ENCODE measurements at places on chromosomes 1 and 21. TPM values are rescaled to one million over a fixed set of nuclear protein-coding genes. Genes with fewer than 3 reads are reported as not detected.

EXO1 gene
- total RNA-seq, result 10.0 TPM

TMPRSS3 gene
- total RNA-seq, result not detected

LRRC53 gene
- not detected for total RNA-seq

HTR1D gene
- 4.1 TPM for total RNA-seq

CATSPERE gene
- total RNA-seq, result 0.33 TPM

GSTM5 gene
- total RNA-seq, result 0.75 TPM

DNA sequence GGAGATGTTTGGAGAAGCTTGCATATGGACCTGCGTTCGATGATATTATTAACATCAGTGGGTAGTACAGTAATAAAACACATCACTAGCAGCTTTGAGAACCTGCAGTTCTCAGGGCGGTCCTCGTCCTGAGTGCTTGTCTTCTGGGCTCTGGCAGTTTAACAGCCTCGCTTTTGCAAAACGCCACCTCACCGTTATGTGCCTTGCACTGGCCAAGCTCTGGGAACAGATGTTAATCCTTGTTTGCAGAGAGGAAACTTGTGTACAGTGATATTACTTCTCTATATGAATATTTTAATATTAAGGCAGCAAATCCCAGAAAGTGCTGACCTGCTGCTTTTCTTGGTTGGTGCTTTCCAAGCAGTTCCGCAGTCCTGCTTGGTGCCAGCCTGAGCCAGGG, 167.4 kb upstream of the TMEM51 start:
- H3K27me3 ChIP-seq, result no peaks in the 10 kb centered on the region
- no peaks in the 10 kb centered on the region for H3K4me1 ChIP-seq
- no peak overlapping the region for H3K4me3 ChIP-seq
- H3K36me3 ChIP-seq, result no peaks in the 10 kb centered on the region
- H3K27ac ChIP-seq, result no peak overlapping the region

DNA sequence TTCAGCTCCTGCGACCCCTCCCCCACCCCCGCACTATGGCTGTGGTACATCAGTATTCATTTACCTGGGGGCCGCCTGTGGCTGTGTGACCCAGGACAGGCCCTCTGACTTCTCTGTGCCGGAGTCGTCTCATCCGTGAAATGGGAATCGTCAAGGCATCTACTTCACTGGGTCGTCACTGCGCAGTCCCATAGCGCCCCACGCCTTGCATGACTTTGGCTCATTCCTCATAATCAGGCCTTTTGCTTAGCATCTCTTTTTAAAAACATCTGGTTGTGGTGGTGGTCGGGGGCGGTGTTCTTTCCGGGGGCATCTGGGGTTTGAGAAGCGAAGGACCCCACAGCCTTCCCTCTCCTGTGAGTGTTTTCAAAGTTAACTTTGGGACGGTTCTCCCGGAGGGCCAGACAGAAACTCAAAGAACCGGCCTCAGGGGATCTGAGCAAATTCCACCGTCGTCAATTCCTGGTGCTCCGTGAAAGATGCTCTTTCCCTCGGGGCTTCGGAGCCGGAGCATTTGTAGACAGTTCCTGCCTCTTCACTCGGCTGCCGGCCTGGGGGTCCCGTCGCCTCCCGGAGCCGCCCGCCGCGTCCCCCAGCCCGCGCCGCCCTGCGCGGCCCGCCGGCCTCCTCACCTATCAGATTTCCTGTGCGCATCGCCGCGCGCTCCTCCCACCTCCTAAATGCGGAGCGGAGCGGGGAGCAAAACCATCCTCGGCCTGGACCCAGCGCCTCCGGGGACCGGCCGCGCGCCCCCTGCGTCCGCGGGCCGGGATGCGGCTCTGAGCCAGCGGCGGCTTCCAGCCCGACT, at the start of gene B3GALT5:
Gene B3GALT5 (plus strand): TSS at position 708 of the 808 bp plus-strand sequence. CDS start 47,620 bp downstream, outside the sequence.
- peaks cover 18% of the 10 kb centered on the region for H3K4me1 ChIP-seq
- H3K27me3 ChIP-seq, result no peaks in the 10 kb centered on the region
- peak; percentile 92 for DNase-seq
- no peak within 1 kb of the TSS for H3K27ac ChIP-seq

GRCh38 chr1:100622037-100622436, 84.1 kb downstream of the GPR88 start:
- no peaks in the 10 kb centered on the region for H3K27me3 ChIP-seq
- H3K27ac ChIP-seq, result peak overlapping the region; percentile 48
- DNase-seq, result peak; percentile 70
- no peak overlapping the region for H3K4me3 ChIP-seq

DNA sequence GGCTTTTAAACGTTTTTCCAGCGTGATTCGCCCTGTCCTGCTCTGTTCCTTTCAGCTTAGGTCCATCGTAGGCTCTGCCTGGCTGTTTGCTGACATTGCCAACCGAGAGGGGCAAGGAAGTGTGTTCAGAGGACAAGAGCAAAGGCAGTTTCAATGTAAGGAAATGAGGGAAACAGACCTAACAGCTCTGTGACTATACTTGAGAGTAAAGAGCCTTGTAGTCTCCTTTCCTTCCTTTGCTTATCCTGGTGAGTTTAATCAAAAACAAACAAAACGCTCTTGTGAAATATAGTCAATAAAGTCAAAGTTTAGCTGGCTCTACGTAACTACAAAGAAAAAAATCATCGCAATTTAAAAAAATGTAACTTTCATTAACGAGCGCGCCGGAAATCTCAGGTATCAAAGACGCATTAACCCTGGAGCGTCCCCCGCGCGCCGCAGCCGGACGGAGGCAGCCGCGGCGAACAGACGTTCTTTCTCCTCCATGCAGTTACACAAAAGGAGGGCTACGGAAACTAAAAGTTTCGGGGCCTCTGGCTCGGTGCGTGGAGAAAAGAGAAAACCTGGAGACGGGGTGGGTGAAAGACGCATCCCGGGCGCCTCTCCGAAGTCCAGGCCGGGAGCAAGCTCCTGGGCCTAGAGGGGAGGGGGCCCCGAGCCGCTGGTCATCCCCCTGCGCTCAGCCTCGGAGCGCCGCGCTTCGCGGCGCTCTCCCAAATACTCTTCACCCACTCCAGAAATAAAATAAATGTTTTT, 617 bp upstream of the ADGRL2 start:
- peak overlapping the region; percentile 96 for H3K27ac ChIP-seq
- no peaks in the 10 kb centered on the region for H3K4me1 ChIP-seq
- peak; percentile 91 for DNase-seq
- H3K36me3 ChIP-seq, result no peaks in the 10 kb centered on the region
- H3K27me3 ChIP-seq, result no peaks in the 10 kb centered on the region

DNA sequence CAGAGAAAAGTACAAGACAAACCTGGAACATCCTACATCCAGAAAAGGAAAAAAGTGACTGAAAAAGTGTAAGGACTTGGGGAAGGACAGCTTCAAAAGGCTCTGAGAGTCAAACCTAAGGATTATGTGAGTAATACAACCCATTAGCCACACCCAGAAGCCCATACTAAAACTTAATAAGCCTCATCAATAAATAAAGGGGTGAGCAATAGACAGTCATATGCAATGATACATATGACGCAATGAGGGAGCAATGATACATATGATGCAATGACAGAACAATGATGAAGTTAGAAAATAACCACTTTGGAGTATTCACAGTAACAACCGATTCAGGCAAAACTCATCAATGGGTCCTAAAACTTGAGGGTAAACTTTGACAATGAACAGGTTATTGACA, 50.1 kb downstream of the BRWD1 start:
- H3K4me1 ChIP-seq, result peaks cover under 1% of the 10 kb centered on the region
- DNase-seq, result no peak
- no peaks in the 10 kb centered on the region for H3K27me3 ChIP-seq
- H3K27ac ChIP-seq, result no peak overlapping the region
- peaks cover 79% of the 10 kb centered on the region for H3K36me3 ChIP-seq

GRCh38 chr1:183918589-183918988, 113.7 kb downstream of the RGL1 start:
- DNase-seq, result no peak
- no peaks in the 10 kb centered on the region for H3K36me3 ChIP-seq
- peaks cover 10% of the 10 kb centered on the region for H3K27me3 ChIP-seq
- H3K27ac ChIP-seq, result no peak overlapping the region
- H3K4me1 ChIP-seq, result no peaks in the 10 kb centered on the region
- H3K4me3 ChIP-seq, result no peak overlapping the region

DNA sequence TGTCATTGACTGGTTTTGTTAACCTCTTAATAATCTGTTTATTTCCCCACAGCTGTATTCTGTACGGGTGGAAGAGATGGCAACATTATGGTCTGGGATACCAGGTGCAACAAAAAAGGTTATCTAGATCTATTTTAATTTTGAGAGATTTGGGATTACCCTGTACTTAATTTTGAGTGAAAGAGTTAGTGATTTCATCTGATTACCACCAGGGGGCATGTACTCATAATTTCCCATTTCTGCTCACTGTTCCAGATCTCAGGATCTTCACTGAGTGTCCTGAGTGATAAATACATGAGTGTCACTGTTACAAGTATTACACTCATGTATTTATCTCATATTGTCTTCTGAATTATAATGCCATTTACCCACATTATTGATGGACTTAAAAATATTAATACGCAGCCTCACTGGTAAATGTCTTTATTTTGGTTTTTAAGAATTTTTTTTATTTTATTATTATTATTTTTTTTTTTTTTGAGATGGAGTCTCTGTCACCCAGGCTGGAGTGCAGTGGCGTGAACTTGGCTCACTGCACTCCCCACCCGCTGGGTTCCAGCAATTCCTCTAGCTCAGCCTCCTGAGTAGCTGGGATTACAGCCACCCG, 27.4 kb downstream of the DTL start:
- no peaks in the 10 kb centered on the region for H3K4me1 ChIP-seq
- no peak overlapping the region for H3K27ac ChIP-seq
- no peaks in the 10 kb centered on the region for H3K27me3 ChIP-seq
- peaks cover 36% of the 10 kb centered on the region for H3K36me3 ChIP-seq
- no peak for DNase-seq
- no peak overlapping the region for H3K4me3 ChIP-seq

DNA sequence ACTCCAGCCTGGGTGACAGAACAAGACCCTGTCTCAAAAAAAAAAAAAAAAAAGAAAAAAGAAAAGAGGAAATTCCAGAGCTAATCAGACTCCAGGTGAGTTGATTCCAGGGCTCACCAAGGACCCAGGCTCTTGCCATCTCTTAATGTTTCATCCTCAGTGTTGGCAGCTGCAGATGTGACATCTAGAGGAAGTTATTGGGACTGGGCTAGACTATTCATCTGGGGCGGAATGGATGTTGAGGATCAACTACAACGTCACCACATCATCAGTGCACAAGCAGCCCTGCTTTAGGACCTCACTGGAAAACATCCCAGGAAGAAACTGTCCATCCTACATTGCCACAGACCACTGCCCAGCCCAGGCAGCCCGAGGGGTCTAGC, 28.6 kb upstream of the PARP1 start:
- no peaks in the 10 kb centered on the region for H3K27me3 ChIP-seq
- no peak overlapping the region for H3K27ac ChIP-seq
- no peaks in the 10 kb centered on the region for H3K4me1 ChIP-seq
- H3K36me3 ChIP-seq, result no peaks in the 10 kb centered on the region

DNA sequence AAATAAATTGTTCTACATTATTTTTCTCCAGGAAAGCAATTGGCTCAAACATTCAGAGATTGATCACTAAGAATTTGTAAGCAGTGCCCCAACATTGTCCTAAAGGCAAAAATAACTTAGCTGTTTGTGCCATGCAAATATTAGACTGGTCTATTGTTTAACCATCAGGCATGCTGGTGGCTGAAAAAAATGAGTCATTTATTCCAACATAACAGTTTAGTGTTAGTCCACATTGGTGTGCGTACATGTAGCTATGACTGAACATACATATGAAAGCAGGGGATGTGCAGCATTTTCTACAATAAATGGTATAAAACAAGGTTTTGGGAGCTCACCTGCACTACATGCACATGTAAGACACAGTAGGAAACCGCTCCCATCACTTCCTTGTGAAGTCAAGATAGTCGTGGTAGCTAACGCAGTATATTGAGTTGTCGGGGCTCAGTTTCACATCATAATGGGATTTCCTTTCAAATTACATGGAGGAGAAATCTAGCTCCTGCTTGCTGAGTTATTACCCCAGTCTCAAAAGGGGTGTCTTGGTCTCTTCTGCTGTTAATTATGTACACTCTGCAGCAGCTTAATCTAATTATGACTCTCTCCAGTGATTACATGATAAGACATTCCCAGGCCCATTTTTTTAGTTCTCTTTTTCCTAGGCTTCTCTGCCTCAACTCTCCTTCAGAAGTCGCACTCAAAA, 199.4 kb downstream of the LYPLAL1 start:
- no peak overlapping the region for H3K4me3 ChIP-seq
- DNase-seq, result no peak
- no peak overlapping the region for H3K27ac ChIP-seq

GRCh38 chr1:157181790-157182189, 43.6 kb upstream of the ETV3 start:
- no peak overlapping the region for H3K4me3 ChIP-seq
- H3K36me3 ChIP-seq, result no peaks in the 10 kb centered on the region
- no peaks in the 10 kb centered on the region for H3K4me1 ChIP-seq
- no peak overlapping the region for H3K27ac ChIP-seq
- H3K27me3 ChIP-seq, result no peaks in the 10 kb centered on the region

- DNase-seq, result peak; percentile 64
- H3K4me1 ChIP-seq, result peaks cover 20% of the 10 kb centered on the region
- H3K36me3 ChIP-seq, result no peaks in the 10 kb centered on the region
- H3K27me3 ChIP-seq, result peaks cover 60% of the 10 kb centered on the region
- H3K4me3 ChIP-seq, result no peak overlapping the region
- no peak overlapping the region for H3K27ac ChIP-seq
Observed at GRCh38 chr1:90837420-90837819, 120.3 kb upstream of the BARHL2 start.

DNA sequence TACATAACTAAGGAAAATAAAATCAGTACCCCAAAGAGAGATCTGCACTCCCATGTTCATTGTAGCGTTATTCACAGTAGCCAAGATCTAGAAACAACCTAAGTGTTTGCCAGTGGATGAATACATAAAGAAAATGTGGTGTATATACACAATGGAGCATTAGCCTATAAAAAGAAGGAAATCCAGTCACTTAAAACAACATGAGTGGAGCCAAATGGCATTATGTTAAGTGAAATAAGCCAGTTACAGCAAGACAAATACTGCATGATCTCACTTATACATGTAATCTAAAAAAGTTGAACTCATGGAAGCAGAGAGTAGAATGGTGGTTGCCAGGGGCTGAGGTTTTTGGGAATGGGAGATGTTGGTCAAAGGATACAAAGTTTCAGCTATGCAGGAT, 508.3 kb upstream of the B3GALT2 start:
- no peak overlapping the region for H3K4me3 ChIP-seq
- no peak overlapping the region for H3K27ac ChIP-seq
- no peaks in the 10 kb centered on the region for H3K27me3 ChIP-seq
- no peak for DNase-seq
- H3K4me1 ChIP-seq, result no peaks in the 10 kb centered on the region

GRCh38 chr1:85062425-85063026, 14.2 kb upstream of the MCOLN3 start:
- H3K36me3 ChIP-seq, result no peaks in the 10 kb centered on the region
- DNase-seq, result no peak
- peaks cover 7% of the 10 kb centered on the region for H3K27me3 ChIP-seq
- peak overlapping the region; percentile 82 for H3K4me3 ChIP-seq
- peaks cover 3% of the 10 kb centered on the region for H3K4me1 ChIP-seq

GRCh38 chr1:156162430-156163037, 9.1 kb downstream of the SEMA4A start:
- H3K27ac ChIP-seq, result no peak overlapping the region
- no peaks in the 10 kb centered on the region for H3K36me3 ChIP-seq
- no peaks in the 10 kb centered on the region for H3K4me1 ChIP-seq
- H3K4me3 ChIP-seq, result no peak overlapping the region

Data from endodermal cell (in vitro differentiated cells).